ENCODE measurements at places on chromosomes 2 and 18.
A peak's percentile ranks its signal among the peaks of the same experiment; 100 is the strongest.

- DNase-seq, result no peak
These were observed 194.1 kb downstream of the CTIF start for GRCh38 chr18:48732767-48733424.

DNA sequence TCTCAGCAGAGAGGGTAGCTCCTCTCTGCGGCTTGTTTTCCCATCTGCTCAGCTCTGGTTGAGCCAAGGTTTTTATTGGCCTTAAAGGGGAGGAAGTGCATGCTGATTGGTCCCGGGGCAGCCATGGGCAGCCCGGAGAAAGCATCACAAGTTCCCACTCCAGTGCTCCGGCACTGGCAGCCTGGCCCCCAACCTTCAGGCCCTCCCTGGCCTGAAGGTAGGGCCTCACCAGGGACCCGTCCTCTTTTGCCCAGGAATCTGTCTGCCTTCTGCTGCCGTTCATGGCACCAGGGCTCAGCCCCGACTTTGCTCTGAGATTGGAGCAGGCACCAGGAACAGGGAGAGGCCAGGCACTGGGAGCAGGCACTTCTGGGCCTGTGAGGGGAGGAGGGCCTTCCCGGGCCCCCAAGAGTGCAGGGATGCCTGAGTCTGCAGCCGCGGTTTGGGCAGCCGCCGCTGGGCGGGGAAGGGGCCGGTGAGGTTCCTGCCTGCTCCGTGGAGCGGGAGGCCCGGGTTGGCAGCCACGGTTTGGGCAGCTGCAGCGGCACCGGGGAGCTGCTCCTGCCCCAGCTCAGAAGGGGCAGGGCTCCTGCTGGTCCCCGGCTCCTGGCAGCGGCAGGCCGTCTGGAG is 17.5 kb upstream of the ILKAP start:
- DNase-seq, result no peak

DNA sequence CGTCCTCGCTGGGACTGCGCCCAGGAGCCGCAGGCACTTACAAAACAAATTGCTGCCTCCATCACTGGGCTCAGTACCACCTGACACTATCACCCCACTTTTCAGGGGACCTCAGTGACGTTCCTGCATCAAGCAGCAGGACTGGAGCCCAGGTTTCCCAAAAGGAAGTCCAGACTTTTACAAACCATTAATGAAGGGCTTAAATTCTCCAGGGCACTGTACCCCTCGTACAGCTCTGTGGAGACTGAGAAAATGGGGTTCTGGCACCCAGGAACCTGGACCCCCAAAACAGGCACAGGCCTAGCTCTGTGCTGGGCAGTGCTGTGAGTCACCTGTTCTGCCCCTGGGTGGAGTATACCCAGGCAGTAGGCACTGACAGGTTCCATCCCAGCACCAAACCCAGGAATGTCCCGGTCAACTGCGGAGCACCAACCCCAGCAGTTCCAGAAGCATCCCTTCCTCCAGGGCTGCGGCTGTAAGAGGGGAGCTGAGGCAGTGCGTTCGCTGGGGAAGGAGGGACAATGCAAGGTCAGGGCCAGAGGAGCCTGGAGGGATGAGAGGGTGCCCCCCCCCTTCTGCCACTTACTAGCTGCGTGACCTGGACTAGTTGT is 24.6 kb upstream of the NOTO start:
- DNase-seq, result no peak

DNA sequence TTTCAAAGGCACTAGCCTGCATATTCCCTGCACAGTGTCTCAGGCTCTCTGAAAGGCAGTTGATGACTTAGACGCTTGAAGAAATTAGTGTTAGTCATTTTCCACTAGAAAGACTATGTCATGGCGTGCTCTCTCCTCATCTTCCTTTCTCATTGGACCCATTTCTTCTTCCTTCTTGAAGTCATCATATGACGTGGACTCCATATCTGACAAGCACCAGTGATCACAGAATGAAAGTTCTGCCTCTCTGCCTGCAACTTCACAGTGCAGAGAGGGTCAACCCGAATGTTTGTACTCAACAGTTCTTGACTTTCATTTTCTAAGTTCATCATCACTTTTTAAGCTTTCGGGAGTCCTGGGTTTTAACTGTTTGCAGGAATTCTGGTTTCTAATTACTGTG is 63.7 kb upstream of the CYRIA start:
- DNase-seq, result peak; percentile 17

DNA sequence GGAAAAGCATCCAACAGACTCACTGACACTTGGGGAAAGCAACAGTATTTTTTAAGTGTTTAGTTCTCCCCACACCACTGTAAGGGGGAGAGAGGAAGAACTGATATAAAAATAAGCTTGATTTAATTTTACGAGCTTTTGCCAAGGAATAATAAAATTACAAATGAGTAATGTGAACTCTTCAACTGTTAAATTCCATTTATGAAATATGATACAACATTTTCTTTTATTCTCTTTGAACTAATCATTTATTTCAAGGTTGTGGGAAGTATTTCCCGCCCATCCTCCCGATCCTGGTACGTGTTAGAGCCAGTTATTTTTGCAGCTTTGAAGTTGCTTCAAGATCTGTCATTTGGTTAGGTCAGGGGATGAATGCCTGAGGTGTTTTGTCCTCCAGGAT is 35.2 kb downstream of the WDPCP start:
- no peak for DNase-seq

- DNase-seq, result no peak
These were observed 3.8 kb downstream of the KCNE4 start for GRCh38 chr2:223055836-223056235.

All from activated CD4-positive, alpha-beta T cell treated with anti-CD3 and anti-CD28 coated beads for 36 hours (primary cell).